Activated CD4-positive, alpha-beta T cell treated with anti-CD3 and anti-CD28 coated beads, Interleukin-2, amount 50 U/mL, for 1 hour (primary cell): ENCODE measurements at places on chromosomes 1 and 21.

DNA sequence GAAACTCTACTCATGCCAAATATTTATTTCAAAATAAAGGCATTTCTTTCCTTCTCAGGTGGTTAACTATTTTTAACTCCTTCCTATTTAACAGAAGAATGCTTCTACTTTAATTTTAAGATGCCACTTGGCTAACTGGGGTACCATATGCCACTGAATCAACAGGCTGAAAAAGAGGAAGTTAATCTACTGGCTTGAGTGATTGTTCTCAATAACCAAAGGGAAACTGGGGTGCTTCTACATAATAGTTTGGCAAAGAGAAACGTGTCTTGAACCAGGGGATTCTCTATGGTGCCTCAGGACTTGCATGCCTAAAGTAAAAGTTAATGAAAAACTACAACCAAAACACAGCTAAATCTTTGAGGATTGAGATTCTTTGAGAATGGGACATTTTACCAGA lies 142.6 kb downstream of the DENND1B start:
- no peak for DNase-seq

DNA sequence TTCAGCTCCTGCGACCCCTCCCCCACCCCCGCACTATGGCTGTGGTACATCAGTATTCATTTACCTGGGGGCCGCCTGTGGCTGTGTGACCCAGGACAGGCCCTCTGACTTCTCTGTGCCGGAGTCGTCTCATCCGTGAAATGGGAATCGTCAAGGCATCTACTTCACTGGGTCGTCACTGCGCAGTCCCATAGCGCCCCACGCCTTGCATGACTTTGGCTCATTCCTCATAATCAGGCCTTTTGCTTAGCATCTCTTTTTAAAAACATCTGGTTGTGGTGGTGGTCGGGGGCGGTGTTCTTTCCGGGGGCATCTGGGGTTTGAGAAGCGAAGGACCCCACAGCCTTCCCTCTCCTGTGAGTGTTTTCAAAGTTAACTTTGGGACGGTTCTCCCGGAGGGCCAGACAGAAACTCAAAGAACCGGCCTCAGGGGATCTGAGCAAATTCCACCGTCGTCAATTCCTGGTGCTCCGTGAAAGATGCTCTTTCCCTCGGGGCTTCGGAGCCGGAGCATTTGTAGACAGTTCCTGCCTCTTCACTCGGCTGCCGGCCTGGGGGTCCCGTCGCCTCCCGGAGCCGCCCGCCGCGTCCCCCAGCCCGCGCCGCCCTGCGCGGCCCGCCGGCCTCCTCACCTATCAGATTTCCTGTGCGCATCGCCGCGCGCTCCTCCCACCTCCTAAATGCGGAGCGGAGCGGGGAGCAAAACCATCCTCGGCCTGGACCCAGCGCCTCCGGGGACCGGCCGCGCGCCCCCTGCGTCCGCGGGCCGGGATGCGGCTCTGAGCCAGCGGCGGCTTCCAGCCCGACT lies at the start of gene B3GALT5:
TSS of gene B3GALT5 (plus strand) at position 708 of the 808 bp plus-strand sequence. CDS start 47,620 bp downstream, outside the sequence.
- no peak for DNase-seq

DNA sequence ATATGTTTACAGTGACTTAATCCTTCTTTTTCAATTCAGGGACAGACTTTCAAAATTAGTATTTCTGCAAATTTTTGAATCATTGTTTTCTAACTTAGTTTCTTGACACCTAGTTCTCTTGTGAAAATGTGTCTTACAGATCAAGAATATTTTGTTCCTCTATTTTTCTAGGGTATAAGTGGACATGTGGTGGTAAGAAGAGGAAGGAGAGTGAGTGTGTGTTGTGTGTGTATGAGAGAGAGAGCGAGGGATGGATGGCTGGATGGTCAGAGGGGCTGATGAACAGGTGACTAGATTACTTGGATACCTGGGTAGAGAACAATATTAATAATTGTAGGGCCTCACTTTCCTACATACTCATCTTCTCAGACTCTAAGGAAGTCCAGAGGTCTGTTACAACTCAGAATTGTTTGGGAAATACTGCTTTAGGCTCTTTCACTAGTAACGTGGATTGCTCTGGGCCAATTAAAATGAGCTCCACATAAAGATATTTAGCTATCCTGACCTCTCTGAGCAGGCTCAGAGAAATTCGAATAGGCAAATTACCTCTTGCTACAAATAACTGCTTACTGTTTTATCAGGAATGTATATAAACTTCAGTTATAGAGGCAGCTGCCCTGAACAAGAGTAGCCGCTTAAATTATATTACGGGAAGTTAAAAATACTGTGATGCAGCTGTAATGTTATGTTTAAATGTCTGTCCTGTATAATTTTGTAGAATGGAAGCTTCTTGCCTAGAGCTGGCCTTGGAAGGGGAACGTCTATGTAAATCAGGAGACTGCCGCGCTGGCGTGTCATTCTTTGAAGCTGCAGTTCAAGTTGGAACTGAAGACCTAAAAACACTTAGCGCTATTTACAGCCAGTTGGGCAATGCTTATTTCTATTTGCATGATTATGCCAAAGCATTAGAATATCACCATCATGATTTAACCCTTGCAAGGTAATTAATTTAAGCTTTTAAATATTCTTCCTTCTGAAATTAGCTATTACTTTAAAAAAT lies 19.7 kb downstream of the GPSM2 start:
- DNase-seq: no peak

DNA sequence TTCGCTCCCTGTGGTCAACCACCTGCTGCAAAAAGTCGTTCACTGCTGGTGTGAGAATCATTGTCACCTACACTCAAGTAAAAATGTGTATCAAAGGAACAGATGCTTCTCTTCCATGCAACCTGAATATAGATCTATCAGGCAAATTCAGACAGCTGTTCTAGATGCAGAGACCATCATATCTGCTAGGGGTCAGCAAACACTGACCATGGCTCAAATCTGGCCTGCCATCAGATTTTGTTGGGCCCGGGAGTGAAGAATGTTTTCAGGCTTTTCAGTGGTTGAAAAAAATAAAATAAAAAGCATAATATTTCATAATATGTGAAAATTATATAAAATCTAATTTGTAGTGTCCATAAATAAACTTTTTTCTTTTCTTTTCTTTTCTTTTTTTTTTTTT lies 199.6 kb downstream of the RGS7 start:
- DNase-seq: no peak

DNA sequence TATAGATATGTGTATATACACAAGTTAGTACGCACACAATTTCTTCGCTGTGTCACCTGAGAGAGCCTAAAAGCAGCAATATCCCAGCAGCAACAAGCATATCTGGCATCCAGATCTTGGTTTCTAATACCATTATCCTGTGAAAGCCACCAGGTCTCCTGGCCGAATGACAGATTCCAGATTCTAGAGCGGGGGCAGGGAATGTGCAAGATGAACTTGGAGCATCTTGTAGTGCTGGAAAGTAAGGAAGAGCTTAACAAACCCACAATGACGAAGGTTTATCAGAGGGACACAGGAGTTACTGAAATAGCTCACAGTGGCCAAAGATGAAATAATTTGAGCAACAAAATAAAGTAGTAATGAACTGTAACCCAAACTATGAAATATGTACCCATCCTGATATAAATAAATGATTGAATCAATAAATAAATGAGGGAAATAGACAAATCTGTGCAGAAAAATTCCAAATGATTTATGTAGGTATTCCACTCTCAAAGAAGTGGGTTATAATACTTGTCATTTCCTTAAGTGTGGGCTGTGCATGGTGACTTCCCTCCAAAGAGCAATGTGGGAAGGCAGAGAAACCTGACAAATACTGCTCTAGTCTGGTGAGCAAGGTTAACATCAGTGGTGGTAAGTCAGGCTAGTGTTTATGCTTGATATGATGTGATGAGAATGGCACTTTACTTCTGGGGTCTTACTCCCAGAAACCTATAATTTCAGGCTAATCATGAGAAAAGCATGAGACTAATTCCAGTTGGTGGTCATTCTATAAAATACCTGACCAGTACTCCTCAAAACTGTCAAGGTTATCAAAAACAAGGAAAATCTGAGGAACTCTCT lies 67.9 kb downstream of the LRRC8D start:
- DNase-seq: no peak

- no peak for DNase-seq
Measured at GRCh38 chr1:1779320-1779675, 1.0 kb upstream of the NADK start.

GRCh38 chr1:219555806-219556205 lies 57.1 kb downstream of the ZC3H11B start:
- no peak for DNase-seq

GRCh38 chr1:55654171-55654570 lies 439.0 kb upstream of the USP24 start:
- no peak for DNase-seq

- DNase-seq: no peak
Measured at GRCh38 chr21:31957631-31958030, 84.8 kb downstream of the HUNK start.

DNA sequence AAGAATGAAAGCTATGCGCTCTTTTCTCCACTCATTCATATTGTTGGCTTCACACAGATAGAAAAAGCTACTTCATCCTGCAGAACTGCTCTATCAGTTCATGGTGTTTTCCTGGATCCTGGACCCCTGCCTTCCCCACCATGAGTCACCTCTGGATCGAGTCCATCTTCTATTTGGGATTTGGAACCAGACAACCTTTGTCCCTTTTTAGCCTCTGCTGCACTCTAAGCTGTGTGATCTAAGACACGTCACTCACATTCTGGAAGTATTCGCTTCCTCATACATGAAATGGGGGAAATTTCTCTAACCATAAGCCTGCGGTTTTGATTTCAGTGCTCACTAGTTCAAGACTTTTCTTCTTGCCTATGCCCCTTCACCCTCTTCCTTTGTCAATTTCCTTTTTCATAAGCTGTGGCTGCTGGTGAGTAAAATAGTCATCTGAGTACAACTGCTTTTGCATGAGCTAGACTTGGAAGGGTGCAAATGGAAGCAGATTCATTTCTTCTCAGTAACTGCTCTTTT lies 14.1 kb upstream of the DEGS1 start:
- no peak for DNase-seq

DNA sequence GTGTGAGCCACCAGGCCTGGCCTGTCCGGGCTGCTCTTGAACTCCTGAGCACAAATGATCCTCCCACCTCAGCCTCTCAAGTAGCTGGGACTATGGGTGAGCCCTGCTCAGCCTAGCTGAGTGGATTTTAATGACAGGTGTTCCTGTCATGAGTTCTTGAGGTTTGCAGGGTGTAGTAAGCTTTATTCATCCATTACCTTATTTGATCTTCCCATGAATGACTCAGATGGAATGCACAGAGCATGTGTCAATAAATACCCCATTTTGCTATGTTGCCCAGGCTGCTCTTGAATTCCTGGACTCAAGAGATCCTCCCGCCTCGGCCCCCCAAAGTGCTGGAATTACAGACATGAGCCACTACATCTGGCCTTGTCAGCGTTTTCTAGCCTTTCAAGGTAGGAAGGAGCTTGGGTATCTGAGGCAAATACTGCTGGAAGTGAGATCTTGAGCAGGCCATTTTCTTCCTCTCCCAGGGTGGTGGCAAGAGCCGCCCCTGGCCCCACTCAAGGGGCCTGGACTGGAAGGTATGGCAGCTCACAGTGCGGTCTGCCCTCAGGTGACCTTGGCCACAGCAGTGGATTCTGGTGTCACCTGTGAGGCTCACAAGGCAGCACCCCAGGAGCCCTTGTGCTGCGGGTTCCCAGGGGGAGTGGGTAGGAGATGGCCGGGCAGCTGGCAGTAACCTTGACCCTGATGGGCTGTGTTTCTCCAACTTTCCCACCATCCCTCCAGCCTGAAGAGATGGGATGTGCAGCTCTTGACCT lies 20.0 kb downstream of the PIK3CD start:
- DNase-seq: no peak

DNA sequence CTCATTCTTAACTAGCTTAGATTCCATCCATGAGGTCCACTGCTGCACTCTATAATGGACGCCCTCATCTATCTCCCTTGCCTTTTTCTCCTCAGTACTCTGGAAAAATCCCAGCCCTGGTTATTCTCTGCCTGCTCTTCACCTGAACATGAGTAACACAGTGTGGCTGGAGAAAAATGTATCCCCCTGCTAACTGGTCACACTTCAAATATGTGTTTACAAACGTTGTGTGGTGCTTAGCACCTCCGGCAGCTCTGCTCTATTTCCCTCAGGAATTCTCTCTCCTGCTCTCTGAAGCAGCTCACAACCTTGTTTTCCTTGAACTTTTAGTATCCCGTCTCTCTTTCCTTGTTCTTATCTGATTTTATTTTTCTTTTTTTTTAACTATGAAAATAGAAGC lies 4.1 kb downstream of the SCCPDH start:
- DNase-seq: no peak

DNA sequence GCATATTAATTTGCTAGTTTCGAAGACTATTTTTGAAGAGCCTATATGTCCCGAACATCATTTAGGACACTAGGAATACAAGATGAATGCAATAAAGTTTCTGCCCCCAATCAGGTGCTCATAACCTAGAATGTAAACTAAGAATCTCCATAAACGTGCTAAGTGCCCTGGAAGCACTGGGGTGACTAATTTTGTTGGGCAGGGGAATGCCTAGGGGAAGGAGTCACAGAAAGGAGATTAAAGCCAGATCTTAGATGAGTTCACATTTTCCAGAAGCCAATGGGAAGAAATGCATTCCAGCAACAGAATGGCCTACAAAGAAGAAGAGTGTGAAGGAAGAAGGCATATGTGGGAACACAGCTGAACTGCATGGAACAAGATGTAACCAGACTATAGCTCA lies 19.5 kb downstream of the SCYL3 start:
- DNase-seq: no peak

DNA sequence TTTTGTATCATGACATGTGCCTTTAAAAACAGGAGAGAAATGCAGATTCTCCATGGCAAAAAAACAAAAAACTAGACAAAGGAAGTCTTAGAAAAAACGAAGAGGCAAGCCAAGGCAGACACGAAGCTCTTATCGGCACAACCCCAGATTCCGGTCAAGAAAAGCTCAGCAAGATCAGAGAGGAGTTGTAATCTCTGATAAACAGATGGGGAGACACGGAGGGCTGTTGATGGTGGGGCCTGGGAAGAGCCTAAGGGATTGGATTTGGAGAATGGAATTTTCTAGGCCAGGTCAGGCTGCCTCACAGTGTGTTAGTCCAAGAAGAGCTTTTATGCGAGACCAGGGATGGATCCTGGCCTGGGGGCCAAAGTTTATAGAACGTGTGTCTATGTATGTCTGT lies 96.2 kb upstream of the AKT3 start:
- no peak for DNase-seq

DNA sequence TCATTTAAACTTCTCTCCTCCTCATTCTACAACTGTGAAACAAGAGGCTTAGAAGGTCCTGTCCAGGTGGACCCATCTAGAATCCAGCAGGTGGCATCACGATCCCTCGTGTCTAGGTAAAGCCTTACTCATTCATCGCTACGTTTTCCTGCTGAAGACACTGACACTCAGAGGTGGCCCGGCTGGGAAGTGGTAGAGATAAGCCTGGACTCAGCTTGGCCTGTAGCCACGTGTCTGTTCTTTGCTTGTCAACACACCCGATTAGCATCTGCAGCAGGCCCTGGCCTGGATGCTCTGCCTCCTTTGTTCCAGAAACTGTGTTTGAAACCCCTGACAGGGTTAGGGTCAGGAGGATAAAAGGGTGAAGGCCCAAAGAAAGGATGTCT lies 43.4 kb downstream of the PARP1 start:
- no peak for DNase-seq

DNA sequence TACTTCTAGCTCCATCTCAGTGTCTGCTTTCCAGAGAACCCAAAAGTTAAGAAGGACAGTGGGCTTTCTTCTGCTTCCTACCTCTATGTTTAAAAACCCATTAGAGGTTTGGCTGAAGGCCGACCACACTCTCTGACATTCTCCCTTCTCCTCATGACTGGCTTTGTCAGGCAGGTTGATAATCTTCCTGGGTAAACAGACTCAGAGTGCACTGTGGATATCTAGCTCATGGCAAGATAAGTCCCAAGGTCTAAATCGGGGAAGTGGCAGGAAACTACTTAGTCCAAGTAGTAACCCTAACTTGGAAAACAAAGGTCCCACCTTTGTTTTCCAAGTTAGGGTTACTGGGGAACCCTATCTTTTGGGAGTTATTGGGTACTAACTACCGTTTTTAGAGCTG lies 161.9 kb upstream of the SPAG17 start:
- DNase-seq: no peak
